AG20443 (cell line): ENCODE measurements at places on chromosomes 12 and 14.

DNA sequence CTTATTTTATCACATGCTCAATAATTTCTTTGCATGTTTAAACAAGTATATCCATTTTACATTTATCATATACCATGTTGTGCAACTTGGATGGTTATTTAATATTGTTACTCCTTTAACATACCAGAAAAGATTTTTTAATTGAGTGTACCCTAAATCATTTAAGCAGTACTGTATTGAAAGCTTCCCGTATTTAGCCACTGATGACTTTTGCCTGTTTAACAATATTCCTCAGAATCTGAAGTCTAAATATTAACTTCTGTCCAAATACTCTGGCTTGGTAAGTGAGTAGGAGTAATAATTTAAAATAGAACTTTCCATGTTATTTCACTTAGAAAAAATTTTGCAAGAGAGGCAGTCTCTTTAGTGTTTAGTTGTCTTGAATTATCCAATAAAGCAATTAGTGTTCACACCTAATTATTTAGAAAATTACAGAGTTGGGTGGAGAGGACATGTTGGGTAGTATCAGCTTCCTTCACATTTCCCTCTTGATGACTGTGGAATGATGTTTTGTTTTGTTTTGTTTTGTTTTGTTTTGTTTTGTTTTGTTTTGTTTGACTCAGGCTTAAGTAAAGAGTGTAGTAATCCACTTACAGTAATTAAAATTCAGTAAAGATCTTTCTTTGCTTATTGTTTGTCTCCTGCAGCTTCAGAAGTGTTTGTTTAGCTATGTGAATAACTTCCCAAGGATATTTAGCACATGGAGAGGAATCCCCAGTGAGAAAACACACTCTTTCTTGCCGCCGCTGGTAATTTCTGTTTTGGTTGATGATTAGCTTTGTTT lies 59.5 kb downstream of the DAAM1 start:
- no peak for DNase-seq

- no peak for DNase-seq
Observed at GRCh38 chr12:82242729-82243128, 115.5 kb downstream of the CCDC59 start.

- DNase-seq = no peak
Observed at GRCh38 chr12:58068706-58069105, 127.3 kb downstream of the ATP23 start.

DNA sequence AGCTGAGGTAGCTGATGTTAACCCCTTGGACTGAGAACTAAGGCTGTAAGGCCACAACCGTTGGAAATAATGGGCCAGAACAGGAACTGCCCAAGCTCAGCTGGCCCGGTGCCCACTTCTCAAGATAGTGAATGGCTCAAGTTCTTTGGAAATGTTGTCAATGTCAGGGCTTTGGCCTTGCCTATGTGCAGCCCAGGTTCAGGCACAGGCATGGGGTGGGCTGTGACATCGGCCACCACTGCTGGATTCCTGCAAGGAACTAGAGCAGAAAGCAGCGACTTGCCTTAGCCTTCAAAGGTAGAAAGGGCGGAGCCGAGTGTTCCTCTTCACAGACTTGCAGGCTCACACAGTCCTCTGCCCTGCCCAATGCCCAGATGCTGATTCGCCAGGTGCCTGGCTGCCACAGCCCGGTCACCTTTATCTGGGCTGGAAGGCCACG lies 291.2 kb downstream of the ZFP36L1 start:
- no peak for DNase-seq

DNA sequence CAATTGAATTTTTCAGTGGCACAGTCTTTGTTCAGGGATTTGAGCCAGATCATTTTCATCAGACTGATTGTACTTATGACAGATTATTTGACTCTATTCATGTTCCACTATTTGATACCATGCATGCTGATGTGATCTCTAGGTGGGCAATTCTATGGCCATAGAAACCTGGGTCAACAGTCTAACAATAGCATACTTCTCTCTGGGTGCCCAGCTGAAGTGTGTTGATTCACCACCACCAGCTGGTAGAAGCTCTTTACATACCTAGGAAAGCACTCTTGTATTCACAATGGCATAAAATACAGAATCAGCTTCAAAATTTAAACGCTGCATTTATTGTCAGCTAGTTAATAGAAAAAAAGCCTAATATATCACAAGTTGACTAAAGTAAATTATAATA lies 90.2 kb upstream of the TMTC2 start:
- no peak for DNase-seq

GRCh38 chr12:13183620-13184019 lies 12.9 kb upstream of the EMP1 start:
- no peak for DNase-seq

GRCh38 chr12:109504068-109504467 lies 26.6 kb downstream of the UBE3B start:
- no peak for DNase-seq

DNA sequence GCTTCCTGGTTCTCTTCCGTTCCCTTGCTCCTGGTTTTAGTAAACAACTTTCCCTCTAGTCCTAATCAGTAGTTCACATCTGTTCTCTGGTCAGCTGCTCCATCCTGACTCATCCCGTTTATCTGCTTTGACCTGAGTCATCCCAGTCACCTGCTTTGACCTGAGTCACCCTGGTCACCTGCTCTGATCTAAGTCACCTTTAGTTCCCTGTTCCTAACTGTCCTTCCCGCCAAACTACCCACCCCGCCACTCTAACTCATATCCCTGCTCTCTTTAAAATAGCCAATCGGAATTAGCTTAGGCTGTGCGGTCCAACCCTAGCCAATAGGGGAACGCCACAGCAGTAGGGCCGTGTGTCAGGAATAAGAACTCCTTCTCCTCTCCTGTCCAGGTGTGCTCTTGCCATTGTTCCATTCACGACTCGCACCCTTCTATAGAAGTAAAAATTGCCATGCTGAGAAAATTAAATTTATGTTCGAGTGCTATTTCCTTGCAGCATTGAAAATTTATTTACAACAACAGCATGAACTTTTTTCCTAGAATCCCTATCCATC lies 3.1 kb upstream of the ANKRD33 start:
- DNase-seq = no peak

- no peak for DNase-seq
Observed at GRCh38 chr12:46385438-46385837, 12.9 kb upstream of the SLC38A2 start.

DNA sequence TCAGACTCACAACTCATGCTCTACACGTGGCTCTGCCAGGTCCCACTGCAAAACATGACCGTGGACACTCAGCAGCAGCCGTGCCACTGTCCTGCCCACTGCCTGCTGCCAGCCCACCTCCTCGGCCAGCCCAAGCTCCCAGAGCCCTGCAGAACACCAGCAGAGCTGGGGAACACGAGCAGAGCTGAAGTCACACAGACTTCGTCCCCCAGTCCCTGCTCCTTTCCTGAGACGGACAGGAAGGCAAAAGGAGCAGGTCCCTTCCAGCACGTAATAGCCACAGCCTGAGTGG lies 152.1 kb downstream of the DPF3 start:
- DNase-seq = no peak

GRCh38 chr14:71388862-71389261 lies 481.6 kb downstream of the PCNX1 start:
- DNase-seq = no peak

- DNase-seq = peak; percentile 68
Observed at GRCh38 chr12:46661110-46661845, 164.5 kb downstream of the SLC38A4 start.

- DNase-seq = peak; percentile 87
Observed at GRCh38 chr12:12837025-12837812, 24.1 kb downstream of the DDX47 start.

GRCh38 chr12:118136559-118137003 lies 657 bp downstream of the PEBP1 start:
- DNase-seq = peak; percentile 71

- no peak for DNase-seq
Observed at GRCh38 chr14:35250319-35250718, 41.9 kb upstream of the PSMA6 start.

- no peak for DNase-seq
Observed at GRCh38 chr14:52049721-52050588, 18.9 kb downstream of the NID2 start.

GRCh38 chr14:23327947-23328744 lies 6.9 kb downstream of the PABPN1 start:
- DNase-seq = peak; percentile 83

- peak; percentile 75 for DNase-seq
Observed at GRCh38 chr12:3119756-3120601, 42.8 kb downstream of the TSPAN9 start.
